ENCODE measurements at places on chromosomes 6 and 20. TPM values are rescaled to one million over a fixed set of nuclear protein-coding genes. Genes with fewer than 3 reads are reported as not detected.

The TRPC4AP gene
- polyA plus RNA-seq, result 50.2 TPM

The SLC17A1 gene
- polyA plus RNA-seq, result 1.0 TPM

The TRERF1 gene
- 4.7 TPM for polyA plus RNA-seq

The CCM2L gene
- polyA plus RNA-seq, result 2.2 TPM

DNA sequence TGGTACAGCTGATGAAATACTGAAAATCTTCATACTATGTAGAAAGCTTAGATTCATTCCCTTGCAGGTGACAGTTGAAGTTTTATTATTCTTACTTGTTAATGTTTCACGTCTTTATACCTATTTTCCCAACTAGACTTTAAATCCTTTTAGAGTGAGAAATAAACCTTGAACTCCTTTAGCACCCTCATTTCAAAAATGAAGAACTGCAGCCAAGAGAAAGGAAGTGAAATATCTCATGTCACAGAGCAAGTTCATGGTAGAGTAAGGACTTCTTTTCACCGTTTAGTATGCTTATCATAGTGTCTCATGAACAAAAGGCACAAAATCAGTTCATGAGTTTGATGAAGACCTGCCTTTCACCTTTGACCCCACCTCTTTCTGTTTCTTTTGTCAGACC is 38.5 kb downstream of the ORC3 start:
- no peak for DNase-seq

GRCh38 chr6:150527100-150527499 is 72.6 kb upstream of the PLEKHG1 start:
- DNase-seq, result no peak

GRCh38 chr6:2184700-2185455 is 60.5 kb downstream of the GMDS start:
- DNase-seq, result no peak

- no peak for DNase-seq
These were observed 62.7 kb downstream of the DZANK1 start for GRCh38 chr20:18404172-18404571.

- no peak for DNase-seq
These were observed 67.4 kb downstream of the SRC start for GRCh38 chr20:37413379-37413778.

GRCh38 chr6:169189686-169190085 is 64.0 kb downstream of the THBS2 start:
- no peak for DNase-seq

- DNase-seq, result no peak
These were observed 4.5 kb downstream of the DSP start for GRCh38 chr6:7546020-7546369.

- DNase-seq, result no peak
These were observed 10.8 kb downstream of the TRIM26 start for GRCh38 chr6:30202366-30202765.

DNA sequence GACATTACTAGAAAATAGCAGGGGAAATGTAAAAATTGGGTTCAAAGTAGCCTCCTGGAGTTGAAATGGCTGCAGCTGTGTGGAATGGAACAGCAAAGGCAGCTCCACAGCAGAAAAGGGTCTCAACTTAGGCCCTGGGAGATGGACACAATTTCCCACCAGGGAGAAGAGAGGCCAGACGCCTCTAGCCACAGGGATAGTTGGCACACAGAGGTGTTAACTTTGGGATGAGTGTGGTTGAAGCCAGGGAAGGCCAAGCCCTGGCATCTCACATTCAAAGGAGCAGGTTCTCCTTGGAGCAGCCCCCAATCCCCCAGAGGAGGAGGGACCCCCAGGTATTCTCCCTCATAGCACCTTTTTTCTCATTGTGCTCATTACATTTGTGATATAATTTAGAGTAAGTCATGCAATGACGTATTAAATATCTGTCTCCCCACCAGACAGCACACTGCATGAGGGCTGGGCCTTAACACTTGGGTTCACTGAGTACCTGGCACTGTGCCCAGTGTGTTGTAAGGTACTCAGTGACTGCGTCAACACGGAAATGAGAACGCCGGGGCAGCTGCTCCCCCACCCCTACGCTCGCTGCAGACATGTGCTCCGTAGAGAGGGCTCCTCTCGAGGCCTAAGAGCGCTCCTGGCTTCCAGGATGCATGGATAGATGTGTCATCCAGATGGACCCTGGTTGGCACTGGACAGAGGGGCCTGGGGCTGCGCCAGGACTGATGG is 76.0 kb upstream of the CD93 start:
- DNase-seq, result peak; percentile 73

DNA sequence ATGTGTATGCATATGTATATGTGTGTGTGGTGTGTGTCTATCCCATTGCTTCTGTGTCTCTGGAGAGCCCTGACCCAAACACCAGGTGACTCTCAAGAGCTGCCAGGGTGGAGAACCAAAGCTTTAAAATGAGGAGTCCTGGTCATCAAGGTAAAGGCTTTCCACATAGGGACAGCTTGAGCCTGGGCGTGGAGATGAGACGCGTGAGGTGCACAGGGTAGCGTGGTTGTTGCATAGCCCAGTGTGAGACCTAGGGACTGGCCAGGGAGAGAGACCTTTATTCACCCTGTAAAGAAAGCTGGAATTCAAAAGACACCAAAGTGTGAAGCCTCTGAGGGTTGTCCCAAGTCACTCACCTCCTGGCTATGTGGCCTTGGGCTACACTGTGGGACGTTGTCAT is 149.1 kb downstream of the SYCP2 start:
- no peak for DNase-seq

- DNase-seq, result no peak
These were observed 270.8 kb downstream of the CDKAL1 start for GRCh38 chr6:20805021-20805420.

GRCh38 chr6:2853769-2854395 is 12.2 kb upstream of the SERPINB1 start:
- DNase-seq, result peak; percentile 91

DNA sequence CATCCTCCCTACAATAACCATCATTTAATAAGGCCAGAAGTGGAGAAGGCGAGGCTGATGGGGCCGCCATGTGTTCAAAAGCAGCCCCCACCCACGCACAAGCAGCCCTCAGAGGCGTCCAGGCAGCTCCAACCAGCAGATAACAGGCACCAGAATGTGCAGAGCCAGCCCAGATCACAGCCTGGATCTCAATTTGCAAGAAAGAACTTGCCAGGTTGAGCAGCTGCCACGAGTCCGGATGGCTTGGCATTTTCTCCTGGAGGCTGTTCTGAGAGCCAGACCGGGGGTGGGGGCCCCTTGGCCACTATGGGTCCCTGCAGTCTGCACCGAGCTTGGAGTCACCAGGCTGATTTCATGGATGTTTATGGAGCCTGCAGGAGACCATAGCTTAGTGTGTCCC is 338.1 kb downstream of the PREX1 start:
- DNase-seq, result no peak

Measured in adrenal gland (tissue), 19 donors.